ENCODE measurements at places on chromosomes 1 and 21. TPM values are rescaled to one million over a fixed set of nuclear protein-coding genes. Genes with fewer than 3 reads are reported as not detected.

IGSF8 gene
- 32.9 TPM for total RNA-seq

NTNG1 gene
- 0.39 TPM for total RNA-seq

SDHB gene
- 158 TPM for total RNA-seq

PHTF1 gene
- total RNA-seq = 17.3 TPM

C1orf210 gene
- not detected for total RNA-seq

GRCh38 chr1:36142121-36142520 is 7.2 kb downstream of the TRAPPC3 start:
- no peak overlapping the region for H3K27ac ChIP-seq
- no peak overlapping the region for H3K4me3 ChIP-seq
- peaks cover 26% of the 10 kb centered on the region for H3K36me3 ChIP-seq
- H3K4me1 ChIP-seq = peaks cover 19% of the 10 kb centered on the region
- DNase-seq = no peak

ATP1A4 gene
- total RNA-seq = not detected

GRCh38 chr1:2488688-2489087 is 12.6 kb downstream of the PLCH2 start:
- DNase-seq = no peak
- no peaks in the 10 kb centered on the region for H3K27me3 ChIP-seq
- no peaks in the 10 kb centered on the region for H3K4me1 ChIP-seq
- H3K36me3 ChIP-seq = no peaks in the 10 kb centered on the region
- no peak overlapping the region for H3K27ac ChIP-seq

DNA sequence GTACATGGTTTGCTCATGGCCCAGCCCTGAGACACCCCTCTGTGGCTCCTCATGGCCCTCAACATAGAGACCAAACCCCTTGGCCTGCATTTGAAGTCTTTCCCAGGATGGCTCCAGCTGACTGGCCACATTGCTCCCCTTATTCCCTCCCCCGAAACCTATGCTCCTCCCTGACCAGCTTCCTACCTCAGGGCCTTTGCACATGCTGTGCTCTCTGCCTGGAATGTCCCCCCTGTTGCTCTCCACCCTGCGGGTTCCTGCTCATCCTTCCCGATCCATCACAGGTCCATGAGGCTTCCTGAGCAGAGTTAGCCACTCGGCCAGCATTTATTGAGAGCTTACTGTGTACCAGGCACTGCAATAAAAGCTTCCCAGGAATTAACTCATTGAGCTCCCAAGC is 70.9 kb upstream of the SELENON start:
- DNase-seq = no peak
- no peaks in the 10 kb centered on the region for H3K27me3 ChIP-seq
- no peak overlapping the region for H3K27ac ChIP-seq
- no peak overlapping the region for H3K4me3 ChIP-seq

DNA sequence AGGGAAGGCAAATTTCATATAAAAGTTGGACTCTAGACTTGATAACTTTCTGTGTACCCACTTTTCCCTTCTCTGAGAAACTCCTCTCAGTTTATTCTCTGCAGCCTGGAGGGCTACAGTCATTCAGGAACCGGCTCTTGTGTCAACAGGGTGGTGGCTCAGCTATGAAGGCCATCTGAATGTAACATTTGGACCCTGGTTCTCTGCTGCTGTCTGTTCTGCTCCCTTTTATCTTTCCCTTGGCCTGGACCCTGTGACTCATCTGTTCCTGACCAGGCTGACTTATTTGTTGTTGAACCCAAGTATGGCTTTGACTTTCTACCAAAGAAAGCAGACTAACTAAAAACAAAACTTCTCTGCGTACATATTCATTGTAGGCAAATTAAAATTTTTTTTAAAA is 75.4 kb downstream of the CENPF start:
- H3K4me1 ChIP-seq = no peaks in the 10 kb centered on the region
- no peak overlapping the region for H3K4me3 ChIP-seq
- no peak for DNase-seq
